ENCODE measurements at places on chromosomes 3 and 15.

GRCh38 chr3:102536456-102536855 lies 101.6 kb downstream of the ZPLD1 start:
- no peak overlapping the region for H3K4me3 ChIP-seq
- peak; percentile 42 for DNase-seq
- H3K27me3 ChIP-seq: no peaks in the 10 kb centered on the region
- no peak overlapping the region for H3K27ac ChIP-seq

GRCh38 chr3:177484926-177485325 lies 287.6 kb upstream of the TBL1XR1 start:
- H3K4me3 ChIP-seq: no peak overlapping the region
- peaks cover 3% of the 10 kb centered on the region for H3K4me1 ChIP-seq
- H3K27me3 ChIP-seq: no peaks in the 10 kb centered on the region
- no peak overlapping the region for H3K27ac ChIP-seq

DNA sequence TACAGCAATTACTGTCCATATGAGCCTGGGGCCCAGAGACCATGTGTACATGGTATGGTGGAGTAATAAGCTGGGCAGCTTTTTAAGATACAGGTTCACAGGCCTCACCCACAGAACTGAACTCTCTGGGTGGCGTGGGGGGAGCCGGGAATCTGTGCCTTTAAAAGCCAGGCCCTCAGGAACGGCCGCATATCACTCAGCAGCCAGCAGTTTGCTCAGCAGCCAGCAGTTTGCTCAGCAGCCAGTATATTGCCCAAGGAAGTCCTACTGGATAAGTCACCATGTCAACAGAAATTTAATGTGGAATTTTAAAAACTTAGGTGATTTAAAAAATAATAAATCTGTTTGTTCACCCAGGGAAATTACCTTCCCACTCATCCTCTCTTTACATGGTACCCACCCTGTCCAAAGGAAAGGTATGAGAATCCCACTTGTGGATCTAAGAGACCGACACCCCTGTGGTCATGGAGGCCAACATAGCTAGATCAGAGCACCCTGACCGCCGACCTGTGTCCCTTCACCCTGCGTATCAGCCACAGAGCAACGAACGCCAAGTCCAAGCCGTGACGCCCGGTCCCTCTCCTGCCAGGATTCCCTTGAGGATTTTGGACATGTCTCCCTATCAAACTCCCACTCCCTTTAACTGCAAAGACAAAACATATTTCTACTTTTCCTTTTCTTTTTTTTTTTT lies 95.7 kb upstream of the CHRM5 start:
- H3K36me3 ChIP-seq: no peaks in the 10 kb centered on the region
- H3K4me1 ChIP-seq: peaks cover 5% of the 10 kb centered on the region
- no peak overlapping the region for H3K27ac ChIP-seq
- H3K27me3 ChIP-seq: no peaks in the 10 kb centered on the region
- H3K4me3 ChIP-seq: no peak overlapping the region

- H3K27ac ChIP-seq: no peak overlapping the region
- H3K4me3 ChIP-seq: no peak overlapping the region
- peaks cover 22% of the 10 kb centered on the region for H3K36me3 ChIP-seq
- no peaks in the 10 kb centered on the region for H3K4me1 ChIP-seq
- no peaks in the 10 kb centered on the region for H3K27me3 ChIP-seq
Observed at GRCh38 chr15:89591834-89592233, 16.6 kb downstream of the TICRR start.

DNA sequence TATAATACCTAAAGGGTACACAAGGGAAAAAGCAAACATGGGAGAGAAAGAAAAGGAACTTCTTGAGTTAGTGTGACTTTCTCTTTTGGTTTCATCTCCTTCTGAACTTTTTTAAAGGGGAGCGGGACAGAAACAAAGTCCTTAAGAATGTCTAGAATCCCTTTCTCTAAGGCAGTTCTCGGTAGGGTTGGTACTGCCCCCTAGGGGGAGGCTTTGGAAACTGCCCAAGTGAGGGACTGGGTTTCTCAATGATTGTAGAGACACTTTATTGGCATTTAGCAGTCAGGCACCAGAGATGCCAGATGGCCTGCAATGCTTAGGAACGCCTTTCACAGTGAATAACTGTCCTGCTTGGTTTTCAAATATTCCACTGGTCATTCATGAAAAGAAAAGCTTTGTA lies 172.7 kb downstream of the WDR72 start:
- H3K4me3 ChIP-seq: no peak overlapping the region
- no peak overlapping the region for H3K27ac ChIP-seq
- no peaks in the 10 kb centered on the region for H3K4me1 ChIP-seq

- H3K4me1 ChIP-seq: no peaks in the 10 kb centered on the region
- H3K27me3 ChIP-seq: no peaks in the 10 kb centered on the region
- H3K36me3 ChIP-seq: no peaks in the 10 kb centered on the region
- no peak for DNase-seq
- no peak overlapping the region for H3K27ac ChIP-seq
- no peak overlapping the region for H3K4me3 ChIP-seq
Observed at GRCh38 chr3:43171748-43172147, 65.9 kb upstream of the POMGNT2 start.

DNA sequence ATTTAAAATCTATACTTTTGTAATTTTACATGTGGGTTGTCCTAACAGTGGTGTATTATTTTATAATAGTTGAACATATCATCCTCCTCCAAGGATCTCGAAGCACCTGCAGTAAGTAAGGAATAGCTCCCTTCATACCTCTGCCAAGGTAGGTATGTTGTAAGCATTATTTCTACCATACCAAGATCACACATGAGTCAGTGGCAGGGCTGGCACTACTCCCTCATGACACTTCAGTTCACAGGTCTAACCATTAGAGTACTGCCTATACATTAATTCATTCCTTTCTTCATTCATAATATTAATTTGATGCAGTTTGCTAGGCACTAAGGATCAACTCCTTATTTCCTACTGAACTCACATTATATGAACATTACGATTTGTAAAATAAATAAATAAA lies 11.9 kb upstream of the LEKR1 start:
- no peak overlapping the region for H3K27ac ChIP-seq
- H3K36me3 ChIP-seq: no peaks in the 10 kb centered on the region
- no peak for DNase-seq
- no peaks in the 10 kb centered on the region for H3K4me1 ChIP-seq

DNA sequence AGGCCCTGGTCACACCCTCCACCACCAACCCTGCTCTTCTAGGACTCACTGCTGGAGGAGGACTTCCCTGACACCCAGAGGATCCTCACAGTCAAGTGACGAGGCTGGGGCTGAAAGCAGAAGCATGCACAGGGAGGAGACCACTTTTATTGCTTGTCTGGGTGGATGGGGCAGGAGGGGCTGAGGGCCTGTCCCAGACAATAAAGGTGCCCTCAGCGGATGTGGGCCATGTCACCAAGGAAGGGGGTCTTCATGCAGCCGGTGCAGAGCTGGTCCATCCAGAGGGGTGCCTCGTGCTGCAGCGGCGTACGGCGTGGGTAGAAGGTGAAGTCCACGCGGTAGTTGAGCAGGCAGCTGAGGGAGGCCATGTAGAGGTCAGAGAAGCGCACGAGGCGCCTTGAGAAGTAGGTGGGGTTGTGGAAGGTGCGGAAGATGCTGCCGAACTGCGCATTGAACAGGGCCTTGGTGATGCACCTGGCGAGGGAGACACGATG lies 9.4 kb downstream of the NT5DC2 start:
- peaks cover 25% of the 10 kb centered on the region for H3K36me3 ChIP-seq
- no peak overlapping the region for H3K27ac ChIP-seq
- no peaks in the 10 kb centered on the region for H3K4me1 ChIP-seq
- H3K27me3 ChIP-seq: no peaks in the 10 kb centered on the region

DNA sequence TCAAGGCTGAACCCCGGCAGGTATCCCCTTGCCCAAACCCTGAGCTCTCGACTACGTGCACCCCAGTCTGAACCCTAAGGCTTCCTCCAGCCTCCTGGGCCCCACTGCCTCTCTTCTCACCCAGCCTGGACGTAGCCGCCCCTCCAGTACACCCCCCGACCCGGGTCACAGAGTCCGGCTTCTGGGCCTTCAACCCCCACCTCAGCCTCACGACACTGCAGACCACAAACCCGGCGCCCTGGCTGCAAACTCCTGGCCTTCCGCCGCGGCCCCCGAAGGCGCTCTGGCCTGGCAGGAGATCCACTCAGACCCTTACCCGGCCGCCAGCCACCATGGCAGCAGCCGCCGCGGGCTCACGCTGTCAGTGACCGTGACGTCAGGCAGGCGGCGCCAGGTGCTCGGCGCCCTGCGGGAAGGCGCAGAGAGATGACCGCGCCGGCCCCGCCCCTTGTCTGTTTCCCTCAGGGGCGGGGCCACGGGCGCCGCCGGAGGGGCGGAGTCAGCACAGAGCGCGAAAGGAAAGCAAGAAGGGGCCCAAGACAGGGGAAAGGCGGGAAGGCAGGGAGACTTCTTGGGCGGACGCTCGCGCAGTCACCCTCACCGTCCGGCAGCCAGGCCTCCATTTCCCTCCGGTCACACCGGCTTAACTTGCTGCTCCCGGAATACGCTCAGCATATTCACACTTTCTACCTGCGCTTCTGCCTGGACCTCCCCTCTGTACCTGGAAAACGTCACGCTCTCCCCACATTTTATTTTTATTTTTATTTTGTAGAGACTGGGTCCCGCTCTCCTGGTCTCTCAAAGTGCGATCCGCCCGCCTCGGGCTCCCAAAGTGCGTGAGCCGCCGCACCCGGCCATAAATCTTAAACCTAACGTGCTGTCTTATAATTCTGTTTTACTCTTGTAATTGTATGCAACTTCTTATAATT lies at the start of gene RMDN3:
Gene RMDN3 (minus strand): TSS at position 372 of the 929 bp plus-strand sequence. CDS start 471 bp downstream, outside the sequence.
- no peaks in the 10 kb centered on the region for H3K36me3 ChIP-seq
- DNase-seq: peak; percentile 97
- no peaks in the 10 kb centered on the region for H3K4me1 ChIP-seq

GRCh38 chr3:89787979-89788378 lies 680.6 kb downstream of the EPHA3 start:
- no peaks in the 10 kb centered on the region for H3K4me1 ChIP-seq
- H3K27me3 ChIP-seq: no peaks in the 10 kb centered on the region

- no peak for DNase-seq
- no peak overlapping the region for H3K4me3 ChIP-seq
- no peaks in the 10 kb centered on the region for H3K36me3 ChIP-seq
- H3K27ac ChIP-seq: no peak overlapping the region
Observed at GRCh38 chr3:88779482-88779881, 327.9 kb upstream of the EPHA3 start.

DNA sequence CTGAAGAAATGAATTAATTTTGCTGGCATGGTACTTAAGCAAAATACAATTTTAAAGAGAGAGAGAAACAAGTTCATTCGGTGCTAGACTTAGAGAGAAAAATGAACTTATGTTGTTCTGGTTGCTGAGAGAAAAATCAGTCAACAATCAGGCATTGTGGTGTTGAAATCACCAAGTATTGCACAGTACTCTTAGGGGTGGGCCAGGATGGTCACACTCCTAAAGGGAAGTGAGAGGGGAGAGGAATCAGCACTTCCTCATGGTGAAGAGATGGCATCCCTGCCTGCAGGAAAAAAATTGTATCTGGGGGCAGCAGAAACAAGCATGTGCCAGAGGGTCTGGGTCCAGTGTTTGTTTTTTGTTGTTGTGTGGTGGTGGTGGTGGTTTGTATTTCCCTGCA lies 7.0 kb upstream of the DMXL2 start:
- no peaks in the 10 kb centered on the region for H3K36me3 ChIP-seq
- H3K27me3 ChIP-seq: no peaks in the 10 kb centered on the region
- H3K4me1 ChIP-seq: no peaks in the 10 kb centered on the region
- no peak overlapping the region for H3K27ac ChIP-seq
- H3K4me3 ChIP-seq: no peak overlapping the region
- no peak for DNase-seq

GRCh38 chr3:167091226-167091625 lies 288.9 kb downstream of the ZBBX start:
- H3K27me3 ChIP-seq: no peaks in the 10 kb centered on the region
- no peak overlapping the region for H3K27ac ChIP-seq
- peak; percentile 51 for DNase-seq

DNA sequence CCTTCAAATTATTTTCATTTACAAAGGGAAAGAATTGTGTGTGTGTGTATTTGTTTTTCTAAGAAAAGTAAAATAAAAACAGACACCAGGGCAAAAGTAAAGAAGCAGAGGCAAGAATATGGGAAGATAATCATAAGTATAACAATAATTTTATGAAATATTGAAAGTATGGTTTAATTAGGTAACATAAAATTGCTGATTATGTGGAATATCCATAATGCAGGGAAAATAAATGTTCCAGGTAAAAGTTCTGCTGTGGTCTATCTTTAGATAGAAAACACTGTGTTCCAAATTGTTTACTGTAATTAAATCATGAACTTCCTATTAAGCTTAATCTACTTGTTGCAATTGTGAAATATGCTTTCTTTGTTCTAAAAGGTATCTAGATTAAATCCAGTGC lies 25.7 kb upstream of the KCNMB2 start:
- no peak overlapping the region for H3K4me3 ChIP-seq
- H3K27me3 ChIP-seq: no peaks in the 10 kb centered on the region
- H3K4me1 ChIP-seq: no peaks in the 10 kb centered on the region
- H3K27ac ChIP-seq: no peak overlapping the region
- H3K36me3 ChIP-seq: no peaks in the 10 kb centered on the region

All from mesendoderm (in vitro differentiated cells).